ENCODE measurements at places on chromosomes 6 and 20.

GRCh38 chr6:24547243-24547642 is 52.5 kb downstream of the ALDH5A1 start:
- DNase-seq = no peak

- DNase-seq = no peak
Measured at GRCh38 chr6:135506270-135506997, 8.9 kb upstream of the AHI1 start.

DNA sequence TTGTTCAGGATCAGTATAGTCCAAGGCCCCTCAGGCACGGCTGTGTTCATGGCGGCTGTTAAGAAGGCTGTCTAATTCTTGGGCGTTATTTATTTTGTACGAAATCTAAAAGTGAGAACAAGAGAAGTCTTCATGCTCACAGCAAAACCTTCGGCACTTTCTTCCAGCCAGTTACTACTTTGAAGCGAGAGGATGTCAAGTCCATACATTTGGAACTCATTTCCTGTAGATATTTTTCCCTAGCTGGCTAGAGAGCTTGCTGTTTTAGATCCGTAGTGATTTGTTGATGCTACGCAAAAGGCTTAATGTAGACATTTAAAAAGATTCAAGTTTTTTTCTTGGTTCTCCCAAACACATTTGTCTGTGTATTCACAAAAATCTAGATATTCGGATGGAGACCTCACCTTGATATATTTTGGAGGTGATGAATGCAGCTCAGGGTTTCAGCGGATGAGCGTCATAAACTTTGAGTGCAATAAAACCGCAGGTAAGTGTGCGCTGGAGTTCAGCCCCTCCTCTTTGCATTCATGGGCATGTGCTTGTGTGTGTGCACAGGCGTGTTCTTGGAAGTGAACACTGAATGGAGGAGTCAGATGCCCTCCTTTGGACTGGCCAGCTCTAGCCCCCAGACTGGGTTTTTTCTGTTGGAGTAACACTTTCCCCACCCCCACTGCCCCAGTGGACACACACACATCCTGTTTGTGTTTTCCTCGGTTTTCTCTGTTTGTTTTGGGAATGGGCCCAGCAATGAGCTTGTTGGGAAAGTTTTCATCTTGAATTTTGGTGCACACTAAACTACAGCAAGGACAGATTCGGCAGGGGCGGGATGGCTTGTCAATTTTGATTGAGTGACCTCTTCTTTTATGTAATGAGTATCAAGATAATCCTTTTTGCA is 65.4 kb downstream of the IGF2R start:
- no peak for DNase-seq

DNA sequence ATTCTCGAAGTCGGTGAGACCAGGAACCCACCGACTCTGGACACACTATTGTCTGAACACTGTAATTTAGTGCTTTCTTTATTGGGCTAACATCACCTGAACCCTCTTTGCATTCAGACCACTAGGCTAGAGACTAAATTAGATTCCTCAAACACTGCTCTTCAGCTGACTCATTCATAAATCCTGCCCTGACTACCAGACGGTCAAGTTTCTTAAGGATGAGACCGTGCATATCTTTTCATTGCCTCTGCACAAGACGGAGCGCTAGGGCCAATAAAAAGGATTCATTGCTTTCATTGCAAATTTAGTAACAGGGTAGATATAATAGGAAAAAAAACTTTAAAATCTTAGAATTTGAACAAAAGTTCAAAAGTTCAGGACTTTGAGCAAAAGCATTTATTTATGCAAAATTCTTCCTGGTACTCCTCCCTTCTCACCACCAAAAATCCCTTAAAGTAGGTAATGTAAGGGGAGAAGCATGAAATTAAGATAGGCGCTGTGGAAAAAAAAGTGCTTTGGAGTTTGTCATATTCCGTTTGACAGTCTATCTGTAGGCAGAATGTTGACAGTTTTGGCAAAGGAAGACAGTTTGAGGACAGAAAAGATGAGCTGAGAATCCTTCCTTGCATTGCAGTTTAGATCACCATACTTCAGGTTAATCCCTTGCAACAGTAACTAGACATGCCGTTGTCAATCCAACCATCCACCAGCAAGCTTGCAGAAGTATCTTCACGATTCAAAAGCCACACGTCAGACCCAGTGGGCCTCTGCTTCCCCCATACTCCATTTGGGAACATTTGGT is 328.6 kb upstream of the JARID2 start:
- DNase-seq = no peak

DNA sequence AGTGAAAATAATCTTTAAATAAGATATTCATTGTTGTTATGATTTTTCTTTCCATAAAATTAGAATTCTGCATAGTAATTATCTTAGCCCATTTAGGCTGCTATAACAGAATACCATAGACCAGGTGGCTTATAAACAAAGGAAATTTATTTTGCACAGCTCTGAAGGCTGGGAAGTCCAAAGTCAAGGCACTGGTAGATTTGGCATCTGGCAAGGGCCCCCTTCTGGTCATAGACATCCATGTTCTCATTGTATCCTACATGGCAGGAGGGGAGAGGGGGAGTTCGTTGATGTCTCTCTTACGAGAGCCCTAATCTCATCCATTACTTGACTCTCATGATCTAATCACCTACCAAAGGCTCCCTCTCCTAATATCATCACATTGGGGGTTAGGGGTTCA is 175.0 kb upstream of the CCN2 start:
- DNase-seq = no peak

DNA sequence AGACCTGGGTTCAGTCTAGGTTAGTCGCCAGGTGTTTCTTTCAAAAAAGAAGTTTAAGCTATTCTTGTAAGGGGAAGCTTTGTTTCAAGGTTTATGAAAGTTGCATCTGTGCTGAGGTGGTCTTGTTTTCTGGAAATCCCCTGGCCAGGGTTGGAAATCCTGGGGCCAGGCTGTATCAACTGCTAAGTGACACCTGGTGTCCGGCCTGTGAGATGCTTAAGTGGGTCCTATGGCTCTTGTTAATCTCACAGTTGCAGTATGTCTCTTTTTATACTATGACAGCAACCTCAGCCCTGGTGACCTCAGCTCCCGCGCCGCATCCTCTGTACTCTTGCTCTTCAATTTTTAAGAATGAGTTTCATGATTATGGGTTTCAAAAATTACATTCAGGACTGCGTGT is 72.0 kb downstream of the CHMP4B start:
- DNase-seq = no peak

GRCh38 chr6:110474500-110474899 is 1.9 kb downstream of the SLC22A16 start:
- DNase-seq = no peak

- no peak for DNase-seq
Measured at GRCh38 chr20:3406481-3407039, 909 bp downstream of the DNAAF9 start.

GRCh38 chr20:3239026-3239866 is at the start of gene SLC4A11:
Gene SLC4A11, minus strand, starts transcription at chr20:3239190. Its CDS starts 53 bp downstream, at chr20:3239137.
- no peak for DNase-seq

GRCh38 chr20:35463455-35464300 is 8.3 kb downstream of the CEP250 start:
- DNase-seq = peak; percentile 37

- no peak for DNase-seq
Measured at GRCh38 chr6:144939921-144940320, 654.8 kb downstream of the UTRN start.

DNA sequence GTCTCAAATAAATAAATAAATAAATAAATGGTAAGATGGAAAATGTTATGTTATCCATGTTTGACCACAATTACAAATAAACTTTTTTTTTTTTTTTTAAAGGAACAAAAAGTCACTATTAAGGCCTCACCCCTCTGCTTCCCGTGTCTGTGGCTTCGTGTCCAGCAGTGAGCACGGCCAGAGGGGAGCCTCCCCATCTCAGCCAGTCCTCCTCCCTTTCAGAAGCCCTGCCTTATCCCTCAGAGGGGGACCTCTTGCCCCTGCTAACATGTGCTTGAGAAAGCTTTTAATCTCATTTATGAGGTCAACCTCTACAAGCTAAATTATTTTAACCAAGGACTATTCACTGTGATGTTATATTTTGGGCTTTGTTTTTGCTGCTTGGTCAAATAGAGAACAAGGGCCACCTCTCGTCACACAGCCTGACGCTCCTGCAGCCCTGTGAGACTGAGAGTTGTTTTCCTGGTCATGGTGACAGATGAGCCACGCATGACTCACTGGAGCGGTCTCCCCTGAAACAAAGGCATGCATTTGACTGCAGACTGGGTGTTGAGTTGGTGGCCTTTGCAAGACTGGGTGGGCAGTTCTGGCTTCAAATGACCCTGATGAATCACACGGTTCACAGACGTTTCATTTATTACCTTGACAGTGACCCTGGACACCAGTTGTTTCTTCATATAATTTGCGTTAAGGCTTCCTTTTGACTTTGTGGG is 131.8 kb downstream of the TIAM2 start:
- DNase-seq = no peak

DNA sequence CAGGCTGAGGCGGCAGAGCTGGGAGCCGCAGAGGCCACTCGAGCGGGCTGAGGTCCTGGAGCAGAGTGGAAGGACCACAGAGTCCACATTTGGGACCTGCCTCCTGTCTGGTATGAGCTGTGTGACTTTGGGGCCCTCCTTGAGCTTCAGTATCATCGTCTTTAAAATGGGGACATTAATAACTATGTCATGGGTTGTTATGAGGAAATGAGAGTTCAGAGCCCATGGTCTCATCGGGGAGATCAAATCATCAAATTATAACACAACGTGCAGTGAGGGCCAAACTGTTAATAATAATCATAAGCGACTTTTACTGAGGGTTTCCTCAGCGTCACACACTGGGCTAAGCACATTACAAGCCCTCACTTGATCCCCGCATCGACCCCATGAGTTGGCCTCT is 49.9 kb upstream of the CCDC167 start:
- DNase-seq = no peak

DNA sequence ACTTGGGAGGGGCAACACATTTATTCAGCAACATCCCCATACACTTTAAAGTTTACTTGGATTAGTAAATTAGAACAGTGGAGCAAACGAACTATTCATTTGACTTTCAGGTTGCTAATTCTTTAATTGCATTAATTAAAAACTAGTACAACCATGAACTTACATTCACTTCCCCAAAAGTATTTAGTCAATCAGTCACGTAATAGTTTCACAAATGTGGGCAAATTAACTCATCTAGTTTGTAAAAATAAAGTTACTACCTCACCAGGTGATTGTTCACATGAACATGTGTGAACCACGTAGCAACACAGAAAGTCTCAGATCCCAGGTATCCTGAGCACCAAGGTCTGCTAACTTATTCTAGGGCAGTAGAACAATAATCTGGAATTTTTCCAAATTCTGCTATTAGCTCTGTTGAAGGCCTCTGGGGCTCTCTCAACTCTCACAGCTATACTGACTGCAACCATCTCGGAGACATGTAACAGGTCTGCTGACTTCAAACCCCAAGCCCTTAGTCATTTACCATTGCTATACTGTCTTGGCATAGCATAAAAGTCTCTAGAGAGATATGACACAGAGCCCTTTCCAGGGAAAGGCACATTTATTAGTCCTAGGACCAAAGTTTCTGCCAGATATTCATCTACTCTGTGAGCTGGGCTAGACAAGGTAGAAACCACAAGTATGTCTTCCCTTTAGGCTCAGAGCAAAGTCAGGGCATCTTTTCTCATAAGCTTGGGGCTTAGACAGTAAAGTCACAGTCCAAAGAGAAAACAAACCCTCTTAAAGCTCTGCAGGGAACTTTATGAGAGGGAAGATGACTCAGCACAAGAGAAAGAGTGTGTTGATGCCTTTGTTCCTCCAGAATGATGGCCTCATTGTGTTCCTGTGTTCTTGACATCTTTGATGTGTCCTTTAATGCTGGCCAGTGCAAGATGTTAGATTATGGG is 50.9 kb upstream of the CCDC28A start:
- no peak for DNase-seq

DNA sequence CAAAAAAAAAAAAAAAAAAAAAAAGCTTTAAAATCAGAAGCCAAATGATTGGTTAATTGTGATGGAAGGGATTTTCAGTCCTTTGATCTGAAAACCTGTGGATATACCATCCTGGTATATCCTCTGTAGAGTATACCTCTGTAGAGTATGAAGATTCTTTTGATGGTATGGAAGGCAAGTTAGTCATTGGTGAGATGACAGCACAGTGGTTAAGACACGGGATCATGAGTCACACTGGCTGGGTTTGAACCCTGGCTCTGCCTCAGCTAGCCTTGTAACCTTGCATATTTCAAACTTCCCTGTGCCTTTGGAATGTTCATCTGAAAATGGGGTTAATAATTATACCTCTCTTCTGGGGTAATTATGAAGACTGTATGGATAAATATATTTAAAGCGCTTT is 179.3 kb downstream of the CARMIL1 start:
- DNase-seq = no peak

DNA sequence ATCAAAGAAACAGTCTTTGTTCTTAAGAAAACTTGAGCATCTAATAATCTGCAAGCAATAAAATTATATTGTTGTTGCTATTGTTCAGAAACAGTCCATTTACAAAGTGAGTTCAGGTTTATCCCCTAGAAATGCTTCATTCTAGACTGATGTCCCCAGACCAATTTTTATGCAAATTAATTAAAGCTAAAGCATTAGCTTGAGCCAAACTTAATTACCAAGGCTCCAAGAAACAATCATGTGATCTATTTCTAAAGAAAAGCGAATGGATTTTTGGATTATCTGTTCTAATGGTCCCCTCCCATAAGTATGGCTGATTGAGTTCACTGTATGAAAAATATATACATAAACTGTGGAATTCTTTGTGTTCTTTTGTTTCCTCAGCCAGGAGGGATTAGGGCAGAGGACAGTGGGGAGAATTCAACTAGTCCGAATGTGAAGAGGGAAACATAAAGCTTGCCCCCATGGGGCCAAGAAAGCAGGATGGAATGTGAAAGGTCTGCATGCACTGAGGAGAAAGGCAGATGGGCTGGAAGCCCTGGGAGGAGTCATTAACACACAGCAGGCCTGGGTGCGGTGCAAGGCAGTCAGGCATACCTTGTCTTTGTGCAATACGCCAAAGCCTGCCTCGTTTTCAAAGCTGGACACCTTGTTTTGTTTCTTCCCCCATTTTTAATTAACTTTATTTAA is 597.1 kb downstream of the KIF16B start:
- DNase-seq = no peak

DNA sequence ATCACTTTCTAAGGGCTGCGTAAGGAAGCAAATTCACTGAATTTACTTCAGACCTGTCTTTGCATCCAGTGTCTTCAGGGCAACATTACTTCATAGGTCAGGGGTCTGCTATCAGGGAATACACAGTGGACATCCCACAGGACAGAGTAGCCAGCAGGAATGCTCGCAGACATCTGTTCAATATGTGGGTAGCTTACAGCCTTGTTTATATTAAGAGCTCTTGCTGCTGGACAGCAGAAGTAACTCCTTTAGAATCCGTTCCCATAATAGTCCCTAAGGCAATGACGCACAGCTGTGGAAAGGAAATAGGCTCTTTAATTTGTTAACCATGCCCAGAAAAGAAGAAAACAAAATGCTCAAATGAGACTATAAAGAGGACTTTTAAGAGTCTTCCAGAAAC is 198.7 kb downstream of the MOXD1 start:
- DNase-seq = no peak

GRCh38 chr6:11043961-11044711 is at the start of gene ELOVL2:
Gene ELOVL2, minus strand, starts transcription at chr6:11044305. Its CDS starts 75 bp downstream, at chr6:11044230.
- peak; percentile 16 for DNase-seq
